ENCODE measurements at places on chromosomes 16 and 17.
A peak's percentile ranks its signal among the peaks of the same experiment; 100 is the strongest.

DNA sequence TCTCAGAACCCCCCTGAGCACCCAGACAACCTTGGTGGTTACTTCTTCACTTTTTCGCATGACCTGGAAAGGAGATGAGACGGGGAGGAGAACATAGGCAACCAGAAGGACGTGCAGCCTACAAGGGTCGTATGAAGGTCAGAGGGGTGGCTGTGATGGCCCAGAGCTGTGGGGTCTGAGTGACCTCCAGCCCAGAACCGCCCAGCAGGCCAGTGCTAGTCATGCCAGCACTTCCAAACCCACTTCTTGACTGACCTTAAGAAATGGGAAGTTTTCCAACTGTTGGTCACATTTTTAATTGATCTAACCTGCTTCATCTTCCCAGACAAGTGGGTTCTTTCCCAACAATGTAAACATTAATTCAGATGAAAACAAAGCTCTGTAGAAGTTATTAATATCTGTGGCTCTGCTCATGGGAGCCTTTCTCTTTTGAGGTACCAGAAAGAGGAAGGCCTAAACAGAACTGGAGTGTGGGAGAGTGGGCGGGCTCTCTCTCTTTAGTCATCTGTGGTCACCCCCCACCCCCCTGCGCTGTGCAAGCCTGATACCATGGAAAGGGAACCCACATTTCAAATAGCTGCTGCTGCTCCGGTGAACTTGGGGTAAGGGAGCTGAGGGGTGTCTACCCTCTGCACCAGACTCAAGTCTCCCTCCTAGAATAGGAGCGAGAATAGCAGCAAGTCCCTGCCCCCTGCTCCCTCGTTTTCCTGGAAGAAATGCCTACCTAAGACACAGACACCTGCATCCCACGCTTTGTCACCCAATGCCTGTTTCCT, 101.6 kb downstream of the RAB11FIP4 start:
- DNase-seq = peak; percentile 76

- no peak for DNase-seq
These were observed 333 bp downstream of the MAFG start for GRCh38 chr17:81927152-81927652.

DNA sequence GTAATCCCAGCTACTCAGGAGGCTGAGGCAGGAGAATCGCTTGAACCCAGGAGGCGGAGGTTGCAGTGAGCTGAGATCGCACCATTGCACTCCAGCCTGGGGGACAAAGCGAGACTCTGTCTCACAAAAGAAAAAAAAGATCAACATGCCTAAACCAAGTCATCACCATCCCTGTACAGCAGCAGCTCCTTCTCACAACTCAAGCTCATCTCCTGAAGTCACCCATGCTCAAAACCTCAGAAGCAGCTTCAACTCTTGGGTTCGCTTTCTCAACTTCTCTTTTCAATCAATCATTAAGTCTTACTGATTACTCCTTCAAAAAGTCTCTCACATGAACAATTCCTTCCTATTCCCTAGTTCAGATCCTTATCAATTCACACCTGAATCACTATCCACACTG, 31.3 kb downstream of the PHLPP2 start:
- peak; percentile 25 for DNase-seq

GRCh38 chr17:60767744-60768308, 90.2 kb downstream of the BCAS3 start:
- DNase-seq = no peak

GRCh38 chr17:57880086-57880456, 30.2 kb upstream of the MRPS23 start:
- DNase-seq = no peak

DNA sequence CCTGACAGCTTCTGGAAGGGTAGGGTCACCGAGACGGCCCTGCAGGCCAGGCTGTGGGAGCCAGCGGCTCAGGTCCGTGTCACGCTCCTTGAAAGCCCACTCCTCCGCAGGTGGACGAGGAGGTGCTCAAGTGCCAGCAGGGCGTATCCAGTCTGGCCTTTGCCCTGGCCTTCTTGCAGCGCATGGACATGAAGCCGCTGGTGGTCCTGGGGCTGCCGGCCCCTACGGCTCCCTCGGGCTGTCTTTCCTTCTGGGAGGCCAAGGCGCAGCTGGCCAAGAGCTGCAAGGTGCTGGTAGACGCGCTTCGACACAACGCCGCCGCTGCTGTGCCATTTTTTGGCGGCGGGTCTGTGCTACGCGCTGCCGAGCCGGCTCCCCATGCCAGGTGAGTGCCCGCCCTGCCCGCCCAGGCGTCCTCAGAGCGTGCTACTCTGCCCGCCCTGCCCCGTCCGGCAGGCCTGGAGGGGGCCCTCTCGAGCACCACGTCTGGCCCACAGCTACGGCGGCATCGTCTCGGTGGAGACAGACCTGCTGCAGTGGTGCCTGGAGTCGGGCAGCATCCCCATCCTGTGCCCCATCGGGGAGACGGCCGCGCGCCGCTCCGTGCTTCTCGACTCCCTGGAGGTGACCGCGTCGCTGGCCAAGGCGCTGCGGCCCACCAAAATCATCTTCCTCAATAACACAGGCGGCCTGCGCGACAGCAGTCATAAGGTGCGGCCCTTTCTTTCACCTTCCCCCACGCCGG, 1.3 kb downstream of the NAGS start:
- DNase-seq = peak; percentile 60

- DNase-seq = no peak
These were observed 68.9 kb upstream of the HNF1B start for GRCh38 chr17:37813751-37814150.

DNA sequence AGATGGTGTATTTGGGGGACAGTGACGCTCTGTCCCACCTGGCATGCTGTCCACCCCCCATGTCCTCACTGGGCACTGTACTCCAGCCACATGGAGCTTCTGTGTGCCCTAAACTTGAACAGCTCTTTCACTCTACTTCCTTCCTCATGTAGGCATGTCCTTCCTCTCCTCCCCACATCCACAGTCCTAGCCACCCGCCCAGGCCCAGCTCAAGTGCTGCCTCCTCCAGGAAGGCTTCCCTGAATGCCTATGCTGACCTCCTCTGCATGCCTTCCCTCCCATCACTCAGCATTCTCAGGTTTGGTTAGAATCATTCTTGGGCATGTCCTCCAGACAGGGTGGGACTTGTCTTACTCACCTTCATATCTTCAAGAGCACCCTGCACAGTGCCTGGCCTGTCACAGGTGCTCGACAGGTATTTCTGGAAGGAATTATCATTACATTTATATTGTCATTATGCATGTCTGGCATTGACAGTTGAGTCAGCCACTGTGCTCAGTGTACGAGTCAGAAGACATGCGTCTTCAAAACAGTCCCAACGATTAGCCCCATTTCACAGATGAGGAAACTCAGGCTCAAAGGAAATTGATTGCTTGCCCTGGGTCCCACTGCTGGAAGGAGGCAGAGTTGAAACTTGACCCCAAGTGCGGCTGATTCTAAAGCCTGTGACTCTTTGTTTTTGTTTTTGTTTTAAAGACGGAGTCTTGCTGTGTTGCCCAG, 42.1 kb upstream of the TOB1 start:
- no peak for DNase-seq

DNA sequence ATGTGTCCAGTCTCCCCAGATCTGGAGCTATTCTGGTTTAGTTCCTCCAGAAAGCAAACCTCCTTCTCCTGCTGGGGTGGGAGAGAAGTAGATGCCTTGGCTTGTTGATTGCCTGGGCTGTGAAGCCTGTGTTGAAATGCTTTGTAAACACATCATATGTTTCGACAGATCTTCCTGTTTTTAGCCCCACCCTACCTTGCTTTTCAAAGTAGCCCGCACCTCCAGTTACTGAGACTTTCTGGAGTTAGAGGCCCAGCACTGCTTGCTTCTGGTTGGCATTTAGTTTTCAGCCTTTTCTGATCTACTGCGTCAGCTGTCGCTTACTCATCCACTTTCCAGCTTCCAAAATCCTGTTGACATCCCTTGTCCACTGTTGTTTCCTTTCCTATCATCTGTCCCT, 17.9 kb upstream of the NDEL1 start:
- DNase-seq = no peak

- no peak for DNase-seq
These were observed 3.1 kb upstream of the BANP start for GRCh38 chr16:87948119-87948545.

DNA sequence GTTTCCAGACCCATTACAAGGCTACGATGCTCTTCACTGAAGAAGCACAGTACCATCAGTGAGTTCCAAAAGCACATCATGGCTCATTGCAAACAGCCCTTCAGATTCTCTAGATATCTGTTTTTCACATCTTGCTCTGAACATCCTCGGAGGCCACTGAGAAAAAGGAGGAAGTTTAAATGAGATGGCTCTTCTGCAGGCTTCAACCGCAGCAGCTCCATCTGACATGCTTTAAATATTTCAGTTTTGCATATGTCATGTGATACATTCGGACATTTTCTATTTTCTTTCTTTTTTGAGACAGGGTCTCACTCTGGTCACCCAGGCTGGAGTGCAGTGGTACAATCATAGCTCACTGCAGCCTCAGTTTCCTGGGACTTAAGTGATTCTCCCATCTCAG, 396.8 kb downstream of the NPIPA8 start:
- no peak for DNase-seq

- no peak for DNase-seq
These were observed 28.7 kb upstream of the MED9 start for GRCh38 chr17:17448076-17448475.

GRCh38 chr16:26051063-26051462, 359.3 kb downstream of the HS3ST4 start:
- no peak for DNase-seq

GRCh38 chr17:66923886-66924285, 40.6 kb upstream of the CACNG4 start:
- DNase-seq = no peak

- DNase-seq = no peak
These were observed 48.4 kb downstream of the TOX3 start for GRCh38 chr16:52498328-52499059.

GRCh38 chr16:48197294-48197693, 41.5 kb upstream of the ABCC12 start:
- no peak for DNase-seq

- peak; percentile 43 for DNase-seq
These were observed 834 bp downstream of the FLYWCH1 start for GRCh38 chr16:2912330-2913199.

GRCh38 chr16:2773188-2773968, 3.7 kb downstream of the ELOB start:
- no peak for DNase-seq

DNA sequence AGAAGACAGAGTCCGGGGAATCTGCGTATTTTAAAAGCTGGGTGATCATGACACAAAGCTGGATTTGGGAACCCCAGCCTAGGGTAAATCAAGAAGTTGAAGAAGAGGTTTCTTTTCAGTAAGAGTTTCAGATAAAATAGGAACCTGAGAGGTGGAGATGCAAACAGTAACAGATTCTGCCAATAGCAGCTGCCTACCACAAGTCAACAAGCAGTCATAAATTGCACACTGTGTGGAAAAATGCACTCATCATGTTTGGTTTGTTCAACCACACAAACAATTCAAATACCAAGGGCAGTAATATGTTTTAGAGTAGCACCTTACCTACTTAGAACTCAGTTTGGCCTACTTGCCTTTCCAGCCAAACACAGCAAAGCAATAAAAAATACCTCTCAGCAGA, 14.0 kb downstream of the MYO1D start:
- no peak for DNase-seq

- no peak for DNase-seq
These were observed 137.2 kb downstream of the SNX11 start for GRCh38 chr17:48244814-48245213.

DNA sequence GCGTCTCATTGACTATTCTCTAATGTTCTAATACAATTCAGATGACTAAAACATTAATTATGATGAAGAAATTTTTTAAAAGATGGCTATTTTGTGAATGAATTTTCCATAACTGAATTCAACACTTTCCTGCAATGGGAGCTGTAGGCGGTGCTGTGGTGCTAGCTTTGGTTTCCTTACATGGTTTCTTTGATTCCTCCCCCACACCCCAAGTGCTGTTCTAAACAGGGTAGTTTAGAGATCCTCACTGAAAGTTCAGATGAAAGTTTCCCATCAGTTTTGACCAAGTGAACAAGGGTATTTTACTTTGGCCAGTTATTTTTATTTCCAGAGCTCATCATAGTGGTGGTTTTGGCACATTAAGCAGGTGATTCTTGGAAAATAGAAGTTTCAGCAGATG, 26.0 kb upstream of the MRC2 start:
- no peak for DNase-seq

GRCh38 chr17:64480951-64481350, 15.9 kb downstream of the POLG2 start:
- no peak for DNase-seq

- no peak for DNase-seq
These were observed 247.4 kb downstream of the SHISA9 start for GRCh38 chr16:13148836-13149235.

GRCh38 chr16:85539629-85540291, 73.4 kb upstream of the GSE1 start:
- DNase-seq = no peak

- no peak for DNase-seq
These were observed 2.9 kb downstream of the SLC47A2 start for GRCh38 chr17:19713462-19713861.

DNA sequence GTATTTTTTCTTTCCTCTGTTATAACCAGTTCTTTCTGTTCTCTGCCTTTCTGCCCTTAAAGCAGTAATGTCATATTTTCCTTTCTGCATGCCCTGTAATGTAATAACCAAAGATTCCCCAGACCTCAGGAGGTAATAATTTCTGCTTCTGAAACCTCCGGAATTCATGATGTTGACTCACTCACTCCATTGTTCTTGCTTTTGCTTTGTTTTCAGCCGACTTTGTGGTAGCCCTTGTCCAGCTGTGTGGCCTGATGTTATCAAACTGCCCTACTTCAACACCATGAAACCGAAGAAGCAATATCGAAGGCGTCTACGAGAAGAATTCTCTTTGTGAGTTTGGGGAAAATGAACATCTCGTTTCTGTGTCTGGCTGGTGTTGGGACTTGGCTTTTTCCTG, 55.9 kb downstream of the CDK12 start:
- no peak for DNase-seq

- no peak for DNase-seq
These were observed 35.8 kb upstream of the ADGRG1 start for GRCh38 chr16:57592591-57593003.
